ENCODE measurements at places on chromosomes 16 and 17.
A peak's percentile ranks its signal among the peaks of the same experiment; 100 is the strongest.

DNA sequence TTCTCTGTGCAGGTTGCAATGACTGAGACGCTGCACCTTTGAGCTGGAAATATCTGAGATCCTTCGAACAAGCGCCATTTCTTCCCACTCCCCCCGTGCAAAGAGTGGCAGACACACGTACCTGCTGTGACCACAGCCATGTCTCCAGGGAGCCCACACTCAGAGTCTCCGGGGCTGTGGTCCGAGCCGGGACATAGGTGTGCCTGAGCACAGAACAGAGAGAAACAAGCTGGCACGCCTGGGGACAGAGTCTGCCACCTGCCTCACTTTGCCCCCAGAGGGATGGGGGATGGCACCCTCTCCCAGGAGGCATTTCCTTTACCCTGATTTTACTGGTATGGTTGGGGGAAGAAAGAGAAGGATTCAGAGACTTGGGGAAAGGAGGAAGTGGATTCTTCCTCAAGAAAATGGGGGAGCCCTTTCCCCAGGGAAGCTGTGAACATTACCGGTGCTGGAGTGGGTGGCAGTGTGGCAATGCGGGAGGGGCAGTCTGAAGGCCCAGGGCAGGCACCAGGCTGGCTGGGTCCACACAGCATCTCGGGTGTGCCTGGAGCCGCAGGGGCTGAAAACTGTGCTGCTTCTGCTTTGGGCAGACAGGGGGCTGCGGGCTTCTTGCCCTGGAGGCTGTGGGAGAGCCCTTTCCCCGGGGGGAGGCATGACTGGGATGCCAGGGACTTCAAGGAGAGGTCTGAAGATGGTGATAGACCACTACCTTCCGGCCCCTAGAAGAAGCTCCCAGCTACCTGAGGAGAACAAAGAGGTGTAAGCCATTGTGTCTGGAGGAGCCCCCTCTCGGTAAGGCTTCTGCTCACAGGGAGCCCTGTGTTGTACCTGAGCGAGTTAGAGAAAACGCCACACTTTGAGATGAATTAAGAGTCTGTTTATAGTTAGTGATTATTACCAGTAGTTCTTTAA lies 6.6 kb upstream of the PIK3R6 start:
- no peak for DNase-seq

- DNase-seq = no peak
Measured at GRCh38 chr16:23303685-23304084, 1.6 kb downstream of the SCNN1B start.

DNA sequence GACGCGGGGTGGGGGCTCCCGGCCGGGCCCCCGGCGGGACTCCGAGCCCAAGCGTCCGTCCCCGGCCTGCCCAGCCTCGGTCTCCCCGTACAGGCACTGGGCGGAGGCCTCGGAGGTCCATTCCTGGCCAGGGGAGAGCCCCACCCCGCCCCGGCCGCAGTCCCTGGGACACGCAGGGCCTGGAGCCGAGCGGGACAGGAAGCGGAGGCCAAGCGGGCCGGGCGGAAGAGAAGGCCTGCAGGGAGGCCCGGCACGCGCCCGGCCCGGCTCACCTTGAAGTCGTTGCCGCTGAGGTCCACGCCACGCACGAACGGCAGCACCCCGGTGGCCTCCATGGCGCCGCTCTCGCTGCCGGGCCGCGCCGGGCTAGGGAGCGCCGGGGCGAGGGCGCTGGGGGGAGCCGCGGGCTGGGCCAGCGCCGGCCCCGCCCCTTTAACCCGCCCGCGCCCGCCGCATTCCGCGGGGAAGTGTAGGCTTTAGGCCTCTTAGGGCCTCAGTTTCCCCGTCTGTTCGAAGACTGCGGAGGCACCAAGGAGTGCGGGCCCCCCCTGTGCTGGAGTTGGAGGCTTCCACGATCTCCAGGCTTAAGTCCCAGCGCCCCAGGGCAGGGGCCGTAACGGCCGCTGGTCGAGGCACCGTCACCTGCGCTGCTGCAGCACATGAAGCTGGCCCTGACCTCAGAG lies at the start of gene FLII:
Gene FLII, minus strand, starts transcription at position 383 of the 683 bp plus-strand sequence. Its CDS starts 48 bp downstream, at position 335.
- peak; percentile 78 for DNase-seq

- DNase-seq = no peak
Measured at GRCh38 chr16:15452246-15452855, 18.0 kb downstream of the BMERB1 start.

- peak; percentile 50 for DNase-seq
Measured at GRCh38 chr16:85201574-85201973, 89.3 kb upstream of the CIBAR2 start.

- no peak for DNase-seq
Measured at GRCh38 chr17:29045734-29046472, 3.0 kb downstream of the PIPOX start.

DNA sequence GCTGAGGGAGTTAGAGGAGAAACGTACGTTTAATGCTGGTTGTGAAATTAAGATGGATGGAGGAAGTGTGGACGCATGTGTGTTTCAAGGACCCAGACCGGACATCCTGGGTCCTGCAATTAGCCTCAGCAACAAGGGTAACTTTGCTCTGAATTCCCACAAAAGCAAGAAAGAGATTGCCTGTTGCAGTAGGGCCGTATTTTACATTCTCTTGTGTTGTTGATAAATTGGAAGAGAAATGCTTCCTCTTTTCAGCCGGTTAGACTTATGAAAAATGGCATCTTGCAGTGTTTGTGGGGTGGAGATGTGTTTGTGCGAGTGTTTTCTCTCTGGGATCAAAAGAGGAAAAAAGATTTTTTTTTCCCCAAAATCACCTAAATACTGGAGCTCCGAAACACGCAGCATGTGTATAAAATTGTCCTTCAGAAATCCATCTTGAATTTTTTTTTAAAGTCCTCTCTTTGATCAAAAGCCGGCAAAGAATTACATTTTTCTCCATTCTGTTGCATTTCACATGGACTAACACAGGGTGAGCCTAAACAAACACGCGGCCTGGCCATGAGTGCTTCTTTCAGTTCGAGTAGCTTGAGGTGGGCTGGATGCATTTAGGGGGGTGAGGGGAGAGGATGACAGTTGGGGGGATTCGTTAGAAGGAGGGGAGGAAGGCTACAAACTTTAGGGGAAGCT lies 251.6 kb downstream of the C16orf95 start:
- DNase-seq = no peak

DNA sequence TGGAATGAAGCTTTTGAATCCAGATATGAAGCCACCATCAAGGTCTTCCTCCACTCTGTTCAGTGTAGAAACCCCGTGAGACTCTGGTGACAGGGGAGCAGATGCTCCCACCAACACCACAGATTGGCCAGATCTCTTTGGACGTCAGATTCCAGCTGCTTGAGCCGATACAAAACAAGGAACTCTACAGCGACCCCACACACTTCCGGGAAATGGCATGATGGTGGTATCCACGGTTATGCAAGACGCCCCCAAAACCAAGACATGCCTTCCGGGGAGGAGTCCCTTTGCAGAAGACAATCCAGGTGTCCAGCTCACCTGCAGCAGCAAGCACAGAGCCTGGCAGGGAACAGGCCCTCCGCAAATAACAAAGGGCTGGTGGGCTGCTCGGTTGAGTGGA lies 19.8 kb upstream of the PITPNA start:
- DNase-seq = no peak

DNA sequence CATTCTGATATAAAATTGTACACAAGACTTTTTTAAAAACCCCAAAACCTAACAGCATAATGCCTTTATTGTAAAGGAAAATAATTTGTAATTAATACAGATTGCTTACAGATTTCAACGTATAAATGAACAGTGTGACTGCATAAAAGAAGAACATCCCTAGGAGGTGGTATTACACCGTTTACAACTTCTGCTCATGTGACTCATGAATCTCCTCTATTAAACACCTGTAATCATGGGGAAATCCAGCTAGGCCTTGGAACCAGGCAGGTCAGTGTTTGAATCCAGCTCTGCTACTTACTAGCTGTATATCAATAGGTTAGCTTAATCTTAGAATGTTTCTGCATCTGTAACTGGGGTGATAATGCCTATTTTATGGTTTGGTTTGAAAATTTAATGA lies 15.2 kb downstream of the RABEP1 start:
- DNase-seq = no peak

GRCh38 chr17:14428648-14429029 lies 127.8 kb downstream of the HS3ST3B1 start:
- no peak for DNase-seq

GRCh38 chr17:57855391-57856035 lies 5.7 kb upstream of the MRPS23 start:
- DNase-seq = no peak

DNA sequence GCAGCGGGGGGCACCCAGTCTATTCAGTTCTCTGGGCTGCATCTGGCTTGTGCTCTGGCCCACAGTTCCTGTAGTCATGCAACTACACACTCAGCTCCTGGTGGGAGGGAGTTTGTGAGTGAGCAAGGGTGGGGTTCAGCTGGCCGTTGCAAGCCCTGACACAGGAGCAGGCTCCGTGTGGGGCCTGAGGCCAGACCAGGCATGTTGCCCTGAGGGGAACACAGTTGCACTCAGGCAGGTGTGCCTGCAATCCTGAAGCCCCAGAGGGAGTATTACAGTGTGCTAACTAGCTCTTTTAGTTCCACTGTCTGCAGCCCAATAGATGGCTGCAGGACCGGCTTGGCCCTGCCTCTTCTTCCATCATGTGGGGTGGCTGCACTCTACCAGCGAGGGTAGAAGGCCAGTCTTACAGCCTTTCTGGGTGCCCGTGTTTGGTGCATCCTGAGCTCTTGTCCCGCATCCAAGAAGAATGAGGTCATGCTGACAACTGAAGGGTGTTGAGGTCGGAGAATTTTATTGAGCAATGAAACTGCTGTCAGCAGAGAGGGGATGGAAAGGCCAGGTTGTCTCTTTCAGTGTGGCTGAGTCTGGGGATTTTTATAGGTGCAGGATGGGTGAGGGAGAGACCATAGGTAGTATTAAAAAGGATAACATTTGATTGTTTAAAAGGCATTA lies 49.9 kb upstream of the ELAC2 start:
- no peak for DNase-seq

DNA sequence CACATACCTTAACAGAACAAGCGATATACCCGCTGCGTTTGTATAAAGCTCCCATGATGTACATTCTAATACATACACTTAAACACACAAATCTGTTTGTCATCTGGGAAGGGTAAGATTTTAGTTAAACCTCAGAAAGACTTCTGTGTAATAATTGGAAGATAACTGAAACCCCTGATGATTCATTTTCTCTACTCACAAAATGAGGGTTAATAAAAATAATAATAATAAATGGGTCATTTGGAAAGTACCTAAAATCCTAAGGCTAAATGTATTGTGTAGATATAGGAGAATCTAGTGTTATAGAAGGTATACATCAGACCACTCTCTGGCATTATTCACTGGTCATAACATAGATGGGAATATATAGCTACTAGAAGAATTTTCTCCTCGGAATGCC lies 64.7 kb upstream of the SOX9 start:
- DNase-seq = no peak

- no peak for DNase-seq
Measured at GRCh38 chr16:61146429-61146828, 889.8 kb downstream of the CDH8 start.

DNA sequence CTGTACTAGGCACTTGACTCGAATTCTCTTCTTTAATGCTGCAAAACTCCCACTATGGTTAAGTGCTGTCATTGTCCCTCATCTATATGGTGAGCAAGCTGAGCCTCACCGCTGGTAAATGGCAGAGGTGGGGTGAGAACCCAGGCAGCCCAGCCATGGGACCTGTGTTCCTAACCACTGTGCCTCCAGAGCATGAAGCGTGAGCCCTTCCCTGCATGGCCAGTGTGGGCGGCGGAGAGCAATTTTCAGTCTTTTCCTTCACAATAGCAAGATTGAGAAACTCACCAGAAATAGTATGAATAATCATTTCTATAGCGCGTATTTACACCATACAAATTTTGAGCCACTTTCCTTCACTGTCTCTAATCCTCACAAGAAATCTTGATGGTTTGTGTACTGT lies 9.2 kb downstream of the BFAR start:
- DNase-seq = no peak

GRCh38 chr17:80675438-80676095 lies 130.9 kb downstream of the RPTOR start:
- no peak for DNase-seq

DNA sequence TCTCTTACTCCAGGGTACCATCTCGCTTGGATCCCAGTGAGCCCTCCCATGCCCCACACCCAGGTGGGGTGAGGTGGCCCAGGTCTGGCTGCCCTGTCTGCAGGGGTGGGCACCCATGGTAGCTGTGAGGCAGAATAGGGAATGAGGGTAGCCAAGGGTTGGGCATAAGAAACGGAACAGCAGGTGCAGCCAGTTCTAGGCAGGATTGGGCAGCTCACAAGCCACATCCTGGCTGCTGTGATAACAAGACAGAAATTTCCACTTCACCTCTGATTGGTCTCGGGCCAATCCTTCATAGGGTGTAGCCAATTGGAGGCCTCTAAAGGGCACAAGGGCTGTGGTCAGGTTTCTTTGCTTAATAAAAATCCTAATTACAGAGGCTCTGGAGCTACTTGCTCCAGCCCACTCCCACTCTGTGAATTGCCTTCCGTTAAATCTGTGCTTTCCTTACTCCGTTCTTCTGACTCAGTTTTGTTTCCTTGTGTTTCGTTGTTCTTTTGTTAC lies 1.5 kb upstream of the ARHGDIG start:
- peak; percentile 40 for DNase-seq

DNA sequence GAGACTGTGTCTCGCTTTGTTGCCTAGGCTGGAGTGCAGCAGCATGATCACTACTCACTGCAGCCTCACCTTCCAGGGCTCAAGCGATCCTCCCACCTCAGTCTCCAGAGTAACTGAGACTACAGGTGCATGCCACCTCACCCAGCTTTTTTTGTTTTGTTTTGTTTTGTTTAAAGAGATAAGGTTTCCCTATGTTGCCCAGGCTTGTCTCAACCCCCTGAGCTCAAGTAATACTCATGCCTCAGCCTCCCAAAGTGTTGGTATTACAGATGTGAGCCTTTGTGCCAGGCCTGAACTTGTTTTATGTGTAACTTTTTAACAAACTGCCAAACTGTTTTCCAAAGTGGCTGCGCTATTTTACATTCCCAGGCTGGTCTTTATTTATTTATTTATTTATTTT lies 41.8 kb upstream of the NUDT7 start:
- DNase-seq = no peak

DNA sequence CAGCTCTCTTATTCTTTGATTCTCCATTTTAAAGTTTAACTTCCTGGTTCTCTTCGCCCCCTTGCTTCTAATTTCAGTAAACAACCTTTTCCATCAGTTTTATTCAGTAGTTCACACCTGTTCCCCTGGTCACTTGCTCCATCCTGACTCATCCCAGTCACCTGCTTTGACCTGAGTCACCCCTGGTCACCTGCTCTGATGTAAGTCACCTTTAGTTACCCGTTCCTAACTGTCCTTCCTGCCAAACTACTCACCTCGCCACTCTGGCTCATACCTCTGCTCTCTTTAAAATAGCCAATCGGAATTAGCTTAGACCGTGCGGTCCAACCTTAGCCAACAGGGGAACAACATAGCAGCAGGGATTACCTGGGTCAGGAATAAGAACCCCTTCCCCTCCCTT lies 4.7 kb upstream of the NLRC5 start:
- DNase-seq = no peak

GRCh38 chr17:27651411-27652345 lies 20.7 kb downstream of the LGALS9 start:
- peak; percentile 69 for DNase-seq

Data from eye (tissue), 1 donor.